ENCODE measurements at places on chromosomes 12 and 14.

- no peak for DNase-seq
Observed at GRCh38 chr12:28237423-28237822, 47.2 kb downstream of the CCDC91 start.

GRCh38 chr12:26244503-26244902 lies 49.1 kb downstream of the SSPN start:
- no peak for DNase-seq

- peak; percentile 61 for DNase-seq
Observed at GRCh38 chr14:104148433-104149277, 10.3 kb downstream of the KIF26A start.

DNA sequence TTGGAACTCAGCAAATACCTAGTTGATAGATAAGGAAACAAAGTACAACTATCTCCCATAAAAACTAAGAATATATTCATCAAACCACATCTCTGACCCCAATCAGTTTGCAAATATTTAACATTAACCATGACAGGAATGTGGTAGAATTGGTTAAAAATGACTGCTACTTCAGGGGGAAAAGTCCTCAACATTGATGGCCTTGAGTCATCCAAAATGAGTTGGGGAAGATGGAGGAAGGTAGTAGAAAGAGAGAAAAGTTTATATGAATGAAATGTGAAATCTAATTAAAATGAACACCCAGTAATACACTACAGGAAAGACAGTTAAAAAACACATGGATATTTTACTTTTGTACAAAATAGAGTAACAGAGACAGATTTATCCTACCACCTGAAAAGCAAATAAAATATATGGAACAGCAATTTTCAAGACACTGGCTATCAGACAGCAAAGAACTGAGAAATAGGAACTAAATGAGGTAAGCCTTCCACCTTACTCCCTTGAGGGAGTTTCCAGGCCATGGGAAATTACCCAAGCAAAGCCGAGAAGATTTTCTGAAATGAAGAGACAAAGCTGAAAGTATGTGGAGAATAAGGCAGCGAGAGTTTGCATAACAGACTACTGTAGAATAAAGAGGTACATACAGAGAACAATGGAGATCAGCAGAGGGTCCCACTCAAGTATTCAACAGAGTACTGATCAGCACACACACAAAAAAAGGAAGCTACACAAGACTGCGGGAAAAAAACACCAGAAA lies 49.6 kb downstream of the TC2N start:
- DNase-seq = no peak

DNA sequence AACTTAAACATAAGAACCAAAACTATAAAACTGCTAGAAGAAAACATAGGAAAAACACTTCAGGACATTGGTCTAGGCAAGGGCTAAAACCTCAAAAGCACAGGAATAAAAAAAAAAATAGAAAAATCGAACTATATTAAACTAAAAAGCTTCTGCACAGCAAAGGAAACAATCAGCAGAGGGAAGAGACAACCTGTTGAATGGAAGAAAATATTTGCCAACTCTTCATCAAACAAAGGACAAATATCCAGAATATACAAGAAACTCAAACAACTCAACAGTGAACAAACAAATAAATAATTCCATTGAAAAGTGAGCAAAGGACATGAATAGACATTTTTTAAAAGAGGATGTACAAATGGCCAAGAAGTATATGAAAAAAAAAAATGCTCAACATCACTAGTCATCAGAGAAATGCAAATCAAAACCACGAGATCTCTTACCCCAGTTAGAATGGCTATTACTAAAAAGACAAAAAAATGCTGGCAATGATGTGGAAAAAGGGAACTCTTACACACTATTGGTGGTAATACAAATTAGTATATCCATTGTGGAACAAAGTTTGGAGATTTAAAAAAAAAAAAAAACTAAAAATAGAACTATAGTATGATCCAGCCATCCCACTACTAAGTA lies 152.0 kb downstream of the NDUFA12 start:
- DNase-seq = no peak

DNA sequence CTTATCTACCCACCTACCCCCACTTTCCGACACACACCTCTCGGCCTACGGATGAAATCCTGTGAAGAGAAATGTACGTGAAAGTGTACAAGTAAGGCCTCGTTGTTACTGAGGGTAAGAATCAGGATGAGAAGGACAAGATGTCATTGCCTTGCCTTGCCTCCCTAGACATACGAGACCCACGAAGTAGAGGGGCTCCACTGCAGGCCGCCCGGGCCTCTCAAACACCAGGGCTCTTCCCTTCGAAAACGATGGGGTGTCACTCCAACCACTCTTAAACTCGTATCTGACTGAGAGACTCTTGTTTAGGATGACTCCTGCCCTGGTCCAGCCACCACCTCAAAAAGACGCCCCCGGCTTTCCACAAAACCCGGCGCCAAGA lies 498 bp downstream of the RACGAP1 start:
- DNase-seq = no peak

DNA sequence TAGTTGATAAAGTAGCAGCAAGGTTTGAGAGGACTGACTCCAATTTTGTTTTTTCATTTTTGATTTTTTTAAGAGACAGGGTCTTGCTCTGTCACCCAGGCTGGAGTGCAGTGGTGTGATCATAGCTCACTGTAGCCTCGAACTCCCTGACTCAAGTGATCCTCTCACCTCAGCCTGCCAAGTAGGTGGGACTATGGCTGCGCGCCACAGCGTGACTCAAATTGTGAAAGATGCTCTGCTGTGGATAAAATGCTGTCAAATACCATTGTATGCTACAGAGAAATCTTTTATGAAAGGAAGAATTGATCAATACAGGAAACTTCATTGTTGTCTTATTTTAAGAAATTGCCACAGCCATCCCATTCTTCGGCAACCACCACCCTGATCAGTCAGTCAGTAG lies 48.3 kb downstream of the SCN8A start:
- no peak for DNase-seq

DNA sequence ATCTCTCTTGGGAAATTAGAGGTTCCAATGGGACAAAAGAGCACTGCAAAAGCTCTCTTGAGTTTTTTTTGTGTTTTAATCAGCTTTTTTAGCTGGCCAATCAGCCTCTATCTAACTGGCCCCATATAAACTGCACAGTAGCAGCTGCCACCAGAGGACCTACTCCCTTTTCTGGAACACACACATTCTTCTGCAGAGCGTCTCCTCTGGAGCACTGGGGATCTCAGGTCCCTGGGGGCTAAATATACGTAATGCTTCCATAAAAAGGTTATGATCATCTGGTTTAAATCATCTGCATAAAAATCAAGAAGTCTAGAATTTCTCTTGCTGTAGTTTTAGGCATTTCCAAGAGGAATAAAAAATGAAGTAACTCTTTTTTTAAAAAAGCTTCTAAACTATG lies 32.3 kb downstream of the TSPAN8 start:
- DNase-seq = no peak

DNA sequence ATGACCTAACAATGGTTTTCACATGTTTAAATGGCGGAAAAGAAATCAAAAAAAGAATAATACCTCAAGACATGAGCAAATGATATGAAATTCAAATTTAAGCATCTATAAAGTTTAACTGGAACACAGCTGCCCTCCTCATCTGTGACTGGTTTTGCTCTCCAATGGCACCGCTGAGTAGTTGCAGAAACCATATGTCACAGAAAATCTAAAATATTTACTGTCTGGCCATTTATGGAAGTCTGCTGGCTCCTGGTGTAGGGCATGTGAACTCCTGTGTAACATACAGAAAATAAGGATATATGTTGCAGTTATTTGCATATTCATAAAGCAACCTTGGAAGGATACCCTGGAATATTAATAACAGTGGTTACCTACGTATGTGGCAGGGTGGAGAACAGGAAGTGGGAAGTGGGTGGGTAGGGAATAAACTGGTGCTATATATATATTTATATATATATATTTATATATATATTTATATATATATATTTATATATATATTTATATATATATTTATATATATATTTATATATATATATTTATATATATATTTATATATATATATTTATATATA lies 48.4 kb downstream of the LTBP2 start:
- no peak for DNase-seq

DNA sequence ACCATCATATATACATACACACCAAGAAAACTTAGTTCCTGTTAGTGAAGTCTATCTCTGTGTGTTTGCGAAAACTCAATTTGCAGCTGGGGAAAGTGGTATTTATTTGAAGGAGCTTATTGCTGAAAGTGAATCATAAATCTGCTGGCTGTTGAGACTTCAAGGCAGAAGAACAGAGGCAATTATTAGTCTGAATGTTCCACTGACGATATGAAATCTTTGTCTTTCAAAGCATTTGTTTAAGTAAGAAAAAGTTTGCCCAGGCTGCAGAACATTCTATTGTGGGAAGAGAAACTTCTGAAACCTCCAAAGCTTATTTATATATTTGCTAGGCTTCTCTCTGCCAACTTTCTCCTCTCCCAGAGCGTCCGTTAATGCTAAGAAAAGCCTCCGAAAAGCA lies 255.7 kb upstream of the TMPO start:
- no peak for DNase-seq

GRCh38 chr12:114834621-114835020 lies 150.6 kb upstream of the TBX3 start:
- no peak for DNase-seq

DNA sequence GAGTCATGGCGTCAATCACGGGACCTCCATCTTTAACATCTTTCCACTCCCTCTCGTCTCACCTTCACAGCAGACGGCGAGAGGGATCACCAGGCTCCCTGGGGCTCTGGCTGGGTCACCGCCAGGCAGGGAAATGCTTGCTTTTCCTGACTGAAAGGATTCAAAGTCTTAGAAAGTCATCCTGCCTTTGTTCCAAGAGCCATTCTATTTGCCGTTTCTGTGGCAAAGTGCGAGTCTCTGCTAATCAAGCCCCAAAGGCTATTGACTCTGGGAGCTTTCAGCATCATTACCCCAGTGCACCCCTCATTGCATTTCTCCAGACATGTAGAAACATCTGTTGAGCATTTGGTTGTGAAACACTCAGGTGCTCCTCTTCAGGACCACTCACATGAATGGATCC lies 69.6 kb downstream of the GSC start:
- DNase-seq = no peak

GRCh38 chr12:124568431-124569374 lies 1.3 kb upstream of the NCOR2 start:
- peak; percentile 65 for DNase-seq

Measured in iPS-NIHi11 (cell line).